ENCODE measurements at places on chromosomes 3 and 15.

GRCh38 chr15:90807786-90808086, 60.7 kb upstream of the FURIN start:
- DNase-seq: peak; percentile 55

GRCh38 chr3:181497358-181497757, 214.4 kb upstream of the SOX2 start:
- no peak for DNase-seq

GRCh38 chr3:31762097-31762764, 218.8 kb downstream of the OSBPL10 start:
- no peak for DNase-seq

DNA sequence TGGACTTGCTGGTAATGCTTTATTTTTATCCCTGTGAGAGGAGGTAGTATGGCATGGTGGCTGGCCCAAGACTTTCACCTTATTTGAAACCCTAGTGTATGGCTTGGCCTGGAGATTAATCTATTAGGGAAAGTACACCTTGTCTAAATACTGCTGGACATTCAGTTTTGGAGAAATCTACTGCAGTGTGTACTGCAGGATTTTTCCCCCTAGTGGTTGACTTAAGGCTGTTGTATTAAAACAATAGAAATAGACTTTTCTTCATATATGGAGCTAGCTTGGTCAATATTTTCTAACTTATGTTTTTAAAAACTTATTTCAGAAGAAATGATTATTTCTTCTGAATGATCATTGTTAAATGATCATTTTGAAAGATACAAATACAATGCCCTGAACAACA, 13.9 kb upstream of the SLITRK3 start:
- no peak for DNase-seq

DNA sequence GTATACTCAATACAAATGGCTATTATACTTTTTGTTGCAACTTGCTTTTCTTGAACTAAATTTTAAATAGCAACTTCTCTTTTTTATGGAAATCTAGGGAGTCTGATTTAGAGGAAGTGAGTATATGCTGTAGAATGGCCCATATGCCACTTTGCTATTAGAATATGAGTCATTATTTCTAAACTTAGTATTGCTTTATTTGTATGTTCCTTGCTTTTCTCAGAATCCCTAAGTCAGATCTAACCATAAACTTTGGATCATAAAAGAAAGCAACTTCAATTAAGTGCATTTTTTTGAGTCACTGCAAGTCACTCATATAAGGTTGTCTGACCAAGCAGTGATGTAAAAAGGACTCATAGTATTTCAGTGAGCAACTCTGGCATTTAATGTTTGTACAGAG, 17.5 kb upstream of the SPTSSB start:
- DNase-seq: peak; percentile 25

DNA sequence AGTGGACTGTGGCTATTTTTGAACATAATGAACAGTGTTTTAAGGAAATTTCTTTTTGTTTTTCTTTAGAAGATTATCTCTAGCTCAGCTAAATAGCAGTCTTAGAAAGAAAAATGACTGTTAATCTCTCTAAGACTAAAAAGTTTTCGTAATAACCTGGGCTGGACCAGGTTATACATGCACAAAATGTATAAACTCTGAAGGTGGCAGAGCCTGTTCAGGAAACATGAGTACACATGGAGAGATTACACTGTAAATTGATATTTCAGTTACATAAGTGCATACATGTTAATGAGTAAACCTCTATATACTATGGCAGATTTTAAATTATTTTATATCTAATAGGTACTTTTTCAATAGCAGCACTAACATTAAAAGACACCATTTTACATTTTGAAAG, 258.2 kb upstream of the CFAP20DC start:
- DNase-seq: peak; percentile 56

- no peak for DNase-seq
These were observed 2.7 kb downstream of the CHDH start for GRCh38 chr3:53843195-53844177.

- peak; percentile 24 for DNase-seq
These were observed 235.4 kb downstream of the TBL1XR1 start for GRCh38 chr3:176961916-176962315.

- no peak for DNase-seq
These were observed 397.7 kb upstream of the LMCD1 start for GRCh38 chr3:8103954-8104353.

DNA sequence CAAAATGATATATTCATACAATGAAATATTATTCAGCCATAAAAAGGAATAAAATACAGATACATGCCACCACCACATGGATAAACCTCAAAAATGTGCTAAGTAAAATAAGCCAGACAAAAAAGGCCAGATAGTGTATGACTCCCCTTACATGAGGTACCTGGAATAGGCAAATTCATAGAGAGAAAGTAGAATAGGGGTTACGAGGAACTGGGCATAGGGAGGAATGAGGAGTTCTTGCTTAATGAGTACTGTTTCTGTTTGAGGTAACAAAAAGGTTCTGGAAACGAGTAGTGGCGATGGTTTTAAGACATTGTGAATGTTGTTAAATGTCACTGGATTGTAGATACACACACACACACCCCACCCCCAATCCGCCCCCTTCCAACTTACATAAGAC, 8.2 kb downstream of the RAF1 start:
- no peak for DNase-seq

DNA sequence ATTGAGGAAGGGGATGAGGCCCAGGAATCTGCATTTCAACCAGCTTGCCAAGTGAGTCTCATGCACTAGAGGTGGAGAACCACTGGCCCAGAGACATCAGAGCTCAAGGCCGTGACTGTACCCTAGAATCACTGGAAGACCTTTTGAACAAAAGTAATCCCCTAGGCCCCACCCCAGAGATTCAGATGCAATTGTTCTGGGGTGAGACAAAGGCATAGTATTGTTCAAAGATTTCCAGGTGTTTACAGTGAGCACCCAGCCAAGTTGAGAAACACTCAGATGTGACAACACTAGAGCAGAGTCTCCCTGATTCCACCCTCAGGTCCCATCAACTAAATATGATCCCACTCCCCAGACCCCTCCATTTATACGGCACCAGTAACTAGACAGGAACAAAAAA, 290.3 kb upstream of the TLE3 start:
- DNase-seq: no peak

DNA sequence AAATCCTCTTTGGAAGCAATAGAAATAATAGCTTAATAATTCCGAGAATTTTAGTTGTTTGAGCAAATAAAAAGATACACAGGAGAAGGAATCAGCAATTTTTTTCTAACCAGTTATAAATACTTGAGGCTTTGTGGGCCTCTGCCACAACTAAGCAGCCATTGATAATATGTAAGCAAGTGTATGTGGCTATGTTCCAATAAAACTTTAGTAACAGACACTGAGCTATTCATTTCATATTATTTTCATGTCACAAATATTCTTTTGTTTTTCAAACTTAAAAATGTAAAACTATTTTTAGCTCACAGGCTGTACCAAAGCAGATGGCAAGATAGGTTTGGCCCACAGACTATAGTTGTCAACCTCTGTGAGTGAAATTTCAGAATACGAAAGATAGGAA, 85.7 kb downstream of the MSL2 start:
- no peak for DNase-seq

- no peak for DNase-seq
These were observed 708.5 kb downstream of the SQOR start for GRCh38 chr15:46343196-46343935.

DNA sequence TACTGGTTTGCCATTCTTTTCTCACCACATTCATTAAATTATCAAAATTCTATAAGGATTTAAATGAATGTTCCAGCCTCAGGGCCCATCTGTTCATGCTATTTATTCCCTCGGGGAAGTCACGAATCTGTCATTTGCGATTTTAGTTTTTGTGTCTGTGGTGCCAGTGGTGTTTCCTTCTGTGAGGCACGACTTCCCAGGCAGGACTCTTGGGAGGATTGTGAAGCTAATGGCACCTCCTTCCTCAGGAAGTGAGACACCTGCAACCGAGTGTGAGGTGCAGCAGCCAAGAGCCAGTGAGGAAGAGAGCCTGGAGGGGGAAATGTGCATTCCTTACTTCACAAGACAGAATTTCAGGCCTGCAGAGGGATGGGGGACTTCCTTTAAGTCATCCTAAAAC, 24.1 kb downstream of the SV2B start:
- DNase-seq: no peak

- no peak for DNase-seq
These were observed 4.2 kb upstream of the MAGEF1 start for GRCh38 chr3:184715943-184716621.

DNA sequence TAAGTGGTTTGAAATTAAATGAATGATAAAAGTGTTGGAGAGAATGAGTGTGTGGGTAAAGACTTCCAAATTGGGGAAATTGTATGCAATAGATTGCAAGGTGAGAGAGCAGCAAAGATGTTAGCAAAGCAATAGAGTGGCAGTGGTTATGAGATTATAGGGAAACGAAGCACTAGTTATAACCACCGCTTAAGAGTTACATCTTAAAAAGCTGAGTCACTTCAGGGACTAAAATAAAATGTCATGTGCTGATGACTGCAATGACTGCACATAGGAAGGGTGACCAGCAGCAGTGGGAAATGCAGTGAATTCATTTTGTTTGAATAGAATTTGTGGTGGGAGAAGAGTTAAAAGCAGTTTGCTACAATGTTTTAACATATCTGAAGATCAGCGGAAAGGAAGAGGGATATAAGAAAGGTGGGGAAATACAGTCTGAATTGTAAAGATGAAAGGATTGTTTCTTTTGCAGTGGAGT, 127.3 kb downstream of the RAP2B start:
- DNase-seq: peak; percentile 60

DNA sequence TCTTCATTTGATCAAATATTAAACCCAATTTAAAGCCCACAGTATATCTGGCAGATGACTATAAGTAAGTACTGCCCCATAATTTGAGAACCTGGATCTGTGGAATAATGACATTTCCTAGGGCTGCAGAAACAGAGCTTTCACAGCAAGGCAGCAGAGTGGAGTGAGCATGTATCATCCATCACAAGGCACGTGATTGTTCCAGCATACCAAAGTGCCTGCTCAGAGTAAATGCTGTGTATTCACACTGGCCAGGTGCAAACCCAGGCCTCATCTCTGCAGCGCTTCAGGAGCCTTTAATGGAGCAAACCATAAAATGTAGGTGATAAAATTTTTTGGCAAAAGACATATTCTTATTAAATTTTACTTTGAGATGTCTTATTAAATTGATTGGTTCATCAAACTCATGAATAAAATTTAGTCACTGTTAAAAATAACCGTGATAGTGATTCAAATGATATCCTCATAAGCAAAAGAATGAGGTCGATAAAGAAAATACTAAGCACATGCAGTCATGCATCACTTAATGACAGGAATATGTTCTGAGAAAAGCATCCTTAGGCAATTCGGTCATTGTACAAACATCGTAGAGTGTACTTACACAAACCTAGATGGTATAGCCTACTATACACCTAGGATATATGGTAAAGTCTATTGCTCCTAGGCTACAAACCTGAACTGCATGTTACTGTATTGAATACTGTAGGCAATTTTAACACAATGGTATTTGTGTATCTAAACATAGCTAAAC, 99.3 kb upstream of the SLC24A5 start:
- peak; percentile 80 for DNase-seq

GRCh38 chr15:40443255-40443654, 2.5 kb downstream of the BAHD1 start:
- no peak for DNase-seq

DNA sequence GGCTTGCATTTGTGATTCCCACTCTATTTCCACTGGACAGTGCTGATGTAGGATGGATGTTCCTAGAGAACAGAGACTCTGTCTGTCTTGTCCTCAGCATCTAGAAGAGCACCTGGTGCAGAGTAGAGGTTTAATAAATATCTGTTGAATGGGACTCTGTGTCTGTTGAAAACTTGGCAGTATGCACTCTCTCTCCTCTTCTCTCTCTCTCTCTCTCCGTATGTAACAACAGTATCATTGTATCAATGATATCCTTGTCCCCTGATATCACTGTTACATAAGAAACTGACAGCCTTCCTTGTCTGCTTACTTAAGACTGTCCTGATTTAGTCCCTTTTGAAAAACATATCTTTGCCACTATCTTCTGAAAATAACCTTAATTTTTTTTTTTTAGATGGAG, 24.3 kb upstream of the MGLL start:
- DNase-seq: no peak

DNA sequence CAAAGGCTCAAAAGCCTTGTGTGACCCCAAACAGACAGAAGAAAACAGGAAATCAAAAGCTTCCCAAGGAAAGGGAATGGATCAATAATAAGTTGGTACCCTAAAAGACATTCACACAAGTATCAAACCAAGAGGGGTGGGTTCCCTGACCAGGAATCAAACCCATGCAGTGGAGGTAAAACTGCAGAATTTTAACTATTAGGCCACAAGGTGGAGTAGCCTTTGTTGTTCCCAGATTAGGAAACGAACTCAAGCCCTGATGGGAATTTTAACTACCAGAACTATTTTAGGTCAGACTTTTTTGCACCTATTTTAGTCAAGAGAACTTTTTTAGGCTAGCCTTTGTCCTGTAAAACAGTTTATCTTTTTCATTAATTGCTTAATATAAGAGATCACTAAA, 31.4 kb downstream of the SETMAR start:
- no peak for DNase-seq

- DNase-seq: no peak
These were observed 722.1 kb upstream of the NR2F2 start for GRCh38 chr15:95608371-95608770.

GRCh38 chr3:71310980-71311660, 272.4 kb downstream of the FOXP1 start:
- peak; percentile 16 for DNase-seq

GRCh38 chr3:79672075-79672474, 95.7 kb downstream of the ROBO1 start:
- no peak for DNase-seq

All from epithelial cell of esophagus (primary cell).